ENCODE measurements at places on chromosomes 16 and 17.
A peak's percentile ranks its signal among the peaks of the same experiment; 100 is the strongest.

GRCh38 chr16:64240586-64240985, 881.3 kb downstream of the CDH11 start:
- DNase-seq: no peak

GRCh38 chr17:64707050-64707591, 45.0 kb upstream of the SMURF2 start:
- peak; percentile 51 for DNase-seq

- DNase-seq: no peak
These were observed 4.7 kb upstream of the AANAT start for GRCh38 chr17:76462556-76463290.

- DNase-seq: peak; percentile 36
These were observed 25.1 kb downstream of the STAT5B start for GRCh38 chr17:42251115-42251514.

- peak; percentile 26 for DNase-seq
These were observed 23.9 kb upstream of the HEATR6 start for GRCh38 chr17:60102632-60103096.

GRCh38 chr16:19228575-19228974, 57.0 kb upstream of the CLEC19A start:
- no peak for DNase-seq

DNA sequence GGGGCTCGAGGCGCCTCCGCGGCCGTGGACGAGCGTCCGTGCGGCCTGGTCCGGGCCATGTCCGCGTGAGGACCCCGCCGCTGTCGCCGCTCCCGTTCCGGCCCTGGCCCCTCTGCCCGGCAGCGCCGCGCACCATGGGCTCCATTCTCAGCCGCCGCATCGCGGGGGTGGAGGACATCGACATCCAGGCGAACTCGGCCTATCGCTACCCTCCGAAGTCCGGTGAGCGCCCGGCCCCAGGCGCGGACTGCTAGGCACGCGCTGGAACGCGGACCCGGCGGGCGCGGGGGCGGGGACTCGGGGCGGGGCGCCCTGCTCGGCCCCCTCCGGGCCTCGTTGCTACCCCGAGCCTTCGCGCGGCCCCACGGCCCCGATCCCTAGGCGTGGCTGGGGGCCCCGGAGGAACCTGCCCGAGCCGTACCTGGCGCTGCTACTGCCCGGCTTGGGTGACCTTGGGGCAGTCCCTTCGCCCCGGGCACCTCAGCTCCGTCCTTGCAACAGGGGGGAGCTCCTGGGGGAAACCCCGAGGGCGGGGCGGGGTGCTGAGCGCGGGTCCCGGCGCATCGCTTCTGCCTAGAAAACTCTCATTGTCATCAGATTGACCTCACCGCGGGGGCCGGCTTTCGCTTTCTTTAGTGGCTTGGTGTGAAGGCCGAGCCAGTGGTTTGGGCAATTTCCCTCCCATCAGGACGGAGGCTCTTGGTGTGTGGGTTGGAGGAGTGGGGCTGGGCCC, 367 bp downstream of the MGRN1 start:
- no peak for DNase-seq

DNA sequence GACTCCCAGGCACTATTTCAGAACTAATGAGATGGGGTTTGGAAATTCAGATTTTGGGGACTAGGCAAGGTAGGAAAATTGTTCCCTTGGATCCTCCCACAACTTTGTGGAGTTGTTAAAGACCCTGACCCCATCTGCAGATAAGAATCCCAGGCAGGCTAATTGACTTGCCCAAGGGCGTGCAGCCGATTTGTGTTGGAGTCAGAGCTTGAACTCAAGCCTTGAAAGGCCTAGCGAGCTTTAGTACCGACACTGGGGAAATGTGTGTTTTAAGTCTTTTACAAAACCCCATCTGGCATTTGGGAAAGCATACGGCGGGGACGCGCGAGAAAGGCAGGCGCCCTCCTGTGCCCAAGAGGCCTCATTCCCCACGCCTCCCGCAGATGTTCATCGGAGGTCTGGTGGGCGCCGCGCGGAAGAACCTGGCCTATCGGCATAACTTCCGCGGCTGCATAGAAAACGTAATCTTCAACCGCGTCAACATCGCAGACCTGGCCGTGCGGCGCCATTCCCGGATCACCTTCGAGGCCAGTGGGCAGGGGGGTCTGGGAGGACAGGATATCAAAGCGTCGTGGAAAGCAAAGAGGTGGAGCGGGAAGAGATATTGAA, 4.3 kb downstream of the CNTNAP1 start:
- no peak for DNase-seq

DNA sequence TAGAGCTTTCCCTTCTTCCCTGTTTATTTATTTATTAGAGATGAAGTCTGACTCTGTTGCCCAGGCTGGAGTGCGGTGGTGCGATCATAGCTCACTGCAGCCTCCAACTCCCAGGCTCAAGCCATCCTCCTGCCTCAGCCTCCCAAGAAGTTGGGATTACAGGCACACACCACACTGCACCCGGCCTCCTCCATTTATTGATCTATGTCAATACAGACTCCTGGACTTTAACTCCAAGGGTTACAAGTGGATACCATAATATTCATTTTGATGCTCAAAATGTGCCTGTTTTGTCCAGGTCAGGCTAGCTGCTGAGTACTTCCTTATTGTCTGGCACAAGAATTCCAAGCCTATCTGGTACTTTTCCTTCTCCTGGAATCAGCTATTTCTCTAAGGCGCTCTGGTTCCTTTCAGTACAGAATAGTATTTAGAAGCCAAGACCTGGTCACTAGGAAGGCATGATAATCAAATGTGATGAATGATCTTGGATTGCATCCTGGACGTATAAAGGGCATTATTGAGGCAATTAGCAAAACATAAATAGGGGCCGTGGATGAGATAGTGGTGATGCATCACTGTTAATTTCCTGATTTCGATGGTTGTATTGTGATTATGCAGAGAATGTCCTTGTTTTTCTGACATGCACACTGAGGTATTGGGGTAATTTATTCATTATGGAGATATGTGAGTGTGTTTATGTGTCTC, 21.7 kb downstream of the IL4R start:
- DNase-seq: no peak

DNA sequence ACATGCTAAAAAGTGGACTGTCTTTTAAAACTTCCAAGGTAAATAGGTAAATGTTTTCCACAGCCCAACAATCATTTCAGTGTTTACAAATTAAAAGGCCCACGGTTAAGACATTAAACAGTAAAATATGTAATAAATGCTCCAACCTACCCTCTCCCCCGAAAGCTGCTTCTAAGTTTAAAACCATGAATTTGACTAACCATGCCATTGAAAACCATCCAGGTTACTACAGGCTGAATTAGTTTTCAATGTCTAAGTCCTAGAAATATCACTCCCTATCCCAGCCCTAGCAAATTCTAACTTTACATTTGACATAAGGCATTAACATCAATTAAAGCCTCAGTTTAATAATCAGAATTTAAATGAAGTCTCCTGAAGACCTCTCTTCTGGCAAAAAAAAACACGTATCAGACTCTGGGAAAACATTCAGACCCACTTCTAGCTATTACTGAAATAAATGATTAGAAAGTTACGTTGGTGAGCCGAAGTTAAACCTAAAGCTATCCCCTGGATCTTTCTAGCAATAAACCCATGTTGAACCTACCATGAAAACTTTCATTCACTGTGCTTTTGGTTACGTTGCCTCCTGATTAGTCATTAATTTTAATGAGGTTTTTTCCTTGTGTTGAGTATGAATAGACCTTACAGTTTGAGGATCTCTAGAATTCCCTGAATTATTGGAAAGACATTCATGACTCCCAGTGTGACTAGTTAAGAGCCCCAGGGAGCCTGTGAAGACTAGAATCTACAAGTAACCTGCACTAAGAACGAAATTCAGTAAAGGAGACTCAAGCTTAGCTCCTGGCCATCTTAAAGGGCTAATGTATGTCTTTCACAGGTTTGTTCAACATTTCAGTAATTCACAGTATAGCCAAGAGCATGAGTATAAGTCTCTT, 1.7 kb upstream of the POLG2 start:
- DNase-seq: no peak

DNA sequence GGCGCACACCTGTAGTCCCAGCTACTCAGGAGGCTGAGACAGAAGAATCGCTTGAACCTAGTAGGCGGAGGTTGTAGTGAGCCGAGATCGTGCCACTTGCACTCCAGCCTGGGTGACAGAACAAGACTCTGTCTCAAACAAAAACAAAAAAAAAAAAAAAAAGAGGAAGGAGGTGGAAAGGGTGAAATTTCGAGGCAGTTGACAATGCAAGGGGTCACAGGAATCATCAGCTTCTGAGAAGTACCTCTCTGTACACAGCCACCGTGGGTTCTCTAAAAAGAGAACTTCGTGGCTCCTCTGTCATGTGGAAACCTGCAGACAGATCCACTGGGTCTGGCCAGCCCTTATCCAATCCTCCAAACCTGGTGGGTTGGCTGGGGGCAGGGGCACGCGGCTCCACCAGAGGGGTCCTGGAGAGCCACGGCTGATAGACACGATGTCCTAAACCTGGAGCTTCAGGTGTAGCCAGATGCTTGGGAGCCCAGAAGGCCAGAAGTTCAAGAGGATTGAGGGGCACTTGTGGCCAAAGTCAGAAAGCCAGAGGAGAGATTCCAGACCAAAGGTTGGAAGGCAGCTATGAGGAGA, 540 bp upstream of the CD300LF start:
- peak; percentile 39 for DNase-seq

DNA sequence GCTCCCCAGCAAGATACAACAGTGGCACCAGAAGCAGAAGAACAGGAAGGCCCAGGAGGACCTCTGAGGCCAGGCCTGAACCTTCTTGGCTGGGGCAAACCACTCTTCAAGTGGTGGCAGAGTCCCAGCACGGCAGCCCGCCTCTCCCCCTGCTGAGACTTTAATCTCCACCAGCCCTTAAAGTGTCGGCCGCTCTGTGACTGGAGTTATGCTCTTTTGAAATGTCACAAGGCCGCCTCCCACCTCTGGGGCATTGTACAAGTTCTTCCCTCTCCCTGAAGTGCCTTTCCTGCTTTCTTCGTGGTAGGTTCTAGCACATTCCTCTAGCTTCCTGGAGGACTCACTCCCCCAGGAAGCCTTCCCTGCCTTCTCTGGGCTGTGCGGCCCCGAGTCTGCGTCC, 11.9 kb downstream of the CES3 start:
- DNase-seq: no peak

DNA sequence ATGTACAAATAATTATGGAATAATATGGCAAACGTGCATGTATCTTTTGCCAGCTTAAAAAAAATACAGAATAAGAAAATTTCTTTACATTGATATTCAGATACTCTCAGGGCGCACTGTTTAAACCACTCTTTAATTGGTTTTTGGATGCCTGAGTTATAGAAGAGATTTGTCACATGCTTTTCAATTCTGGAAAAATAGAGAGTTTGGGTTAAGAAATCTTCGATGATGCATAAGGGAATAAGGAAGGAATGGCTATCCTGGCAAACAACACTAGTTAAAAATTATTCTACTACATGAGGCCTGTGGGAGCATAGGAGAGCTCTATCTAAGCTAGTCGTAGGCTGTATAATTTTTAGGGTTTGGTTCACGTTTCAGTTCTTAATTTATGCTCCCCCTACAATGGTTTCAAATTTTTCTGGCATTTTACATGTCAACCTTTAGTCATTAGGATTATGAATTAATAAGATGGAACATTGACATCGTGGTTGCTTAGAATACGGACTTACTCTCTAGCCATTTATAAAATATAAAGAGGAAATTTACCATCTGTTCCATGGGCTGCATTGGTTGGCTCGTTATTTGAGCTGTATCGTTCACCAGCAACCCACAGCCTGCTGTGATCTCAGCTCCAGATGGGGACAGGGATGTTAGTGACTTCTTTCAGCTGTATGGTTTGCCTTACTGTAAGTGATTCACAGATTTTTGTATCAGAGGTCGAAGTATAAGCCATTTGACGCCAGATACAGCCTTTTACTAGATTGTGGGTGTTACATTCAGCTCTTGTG, 15.9 kb downstream of the NARF start:
- no peak for DNase-seq

DNA sequence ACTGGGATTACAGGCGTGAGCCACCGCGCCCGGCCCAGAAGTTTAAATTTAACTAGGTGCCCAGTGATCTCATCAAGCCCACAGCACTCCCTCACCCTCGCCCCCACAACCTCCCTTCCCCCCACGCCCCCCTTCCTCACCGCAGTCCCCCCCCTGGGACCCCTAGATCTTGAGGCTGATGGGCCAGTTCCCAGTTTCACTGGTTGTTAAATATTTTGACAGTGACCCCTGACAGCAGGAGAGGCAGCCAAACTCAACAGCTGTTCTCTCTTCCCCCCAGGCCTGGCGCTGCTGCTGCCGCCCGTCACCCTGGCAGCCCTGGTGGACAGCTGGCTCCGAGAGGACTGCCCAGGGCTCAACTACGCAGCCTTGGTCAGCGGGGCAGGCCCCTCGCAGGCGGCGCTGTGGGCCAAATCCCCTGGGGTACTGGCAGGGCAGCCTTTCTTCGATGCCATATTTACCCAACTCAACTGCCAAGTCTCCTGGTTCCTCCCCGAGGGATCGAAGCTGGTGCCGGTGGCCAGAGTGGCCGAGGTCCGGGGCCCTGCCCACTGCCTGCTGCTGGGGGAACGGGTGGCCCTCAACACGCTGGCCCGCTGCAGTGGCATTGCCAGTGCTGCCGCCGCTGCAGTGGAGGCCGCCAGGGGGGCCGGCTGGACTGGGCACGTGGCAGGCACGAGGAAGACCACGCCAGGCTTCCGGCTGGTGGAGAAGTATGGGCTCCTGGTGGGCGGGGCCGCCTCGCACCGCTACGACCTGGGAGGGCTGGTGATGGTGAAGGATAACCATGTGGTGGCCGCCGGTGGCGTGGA, 15.6 kb downstream of the QPRT start:
- DNase-seq: no peak

GRCh38 chr16:84643674-84644073, 4.6 kb upstream of the KLHL36 start:
- DNase-seq: no peak

GRCh38 chr17:182050-182751, 751 bp upstream of the DOC2B start:
- DNase-seq: no peak

DNA sequence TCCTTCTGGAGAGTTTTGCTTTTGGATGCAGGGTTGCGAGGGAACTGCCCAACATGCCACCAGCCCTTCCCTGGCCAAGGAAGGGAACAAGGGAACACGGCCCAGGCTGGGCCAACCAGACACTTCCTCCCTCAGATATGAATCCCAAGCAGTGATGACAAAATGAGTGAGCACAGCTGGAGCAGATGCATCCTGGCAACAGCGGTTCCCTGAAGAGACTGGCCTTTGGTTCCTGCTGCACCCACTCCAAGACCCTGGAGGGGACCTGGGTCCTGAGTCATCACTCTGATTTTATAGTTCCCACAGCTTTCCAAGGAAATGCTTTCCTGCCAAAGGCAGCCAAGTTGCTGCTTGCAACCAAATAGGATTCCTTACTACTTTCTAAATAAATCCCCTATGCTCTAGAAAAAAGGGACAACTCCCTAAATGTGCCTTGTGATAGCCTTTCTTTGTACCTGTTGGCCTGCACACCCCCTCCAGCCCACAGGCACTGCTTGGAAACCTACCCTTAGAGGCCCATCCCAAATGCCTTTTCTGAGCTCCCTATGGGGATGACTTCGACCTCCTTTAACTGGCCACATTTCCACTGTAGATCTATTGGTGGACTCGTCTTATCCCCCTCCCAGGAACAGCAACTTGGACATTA, 5.3 kb downstream of the ST3GAL2 start:
- peak; percentile 56 for DNase-seq
